ENCODE measurements at places on chromosomes 4 and X.

DNA sequence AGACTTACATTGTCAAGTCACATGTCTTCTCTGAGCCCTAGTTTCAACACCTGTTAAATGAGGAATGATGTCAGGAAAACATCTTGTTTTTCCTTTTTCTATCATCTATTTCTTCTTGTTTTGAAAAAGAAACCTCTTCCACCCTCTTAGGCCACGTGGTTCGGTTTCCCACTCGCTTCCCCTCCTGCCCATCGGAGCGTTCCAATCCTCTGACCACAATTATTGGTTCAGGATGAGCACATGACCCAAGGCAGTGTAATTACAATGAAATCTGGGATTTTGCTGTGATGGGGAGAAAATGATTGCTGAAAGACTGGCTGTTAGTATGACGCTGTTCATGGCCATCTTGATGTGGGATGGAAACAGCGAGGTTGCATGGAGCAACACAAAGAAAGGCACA is 186.7 kb downstream of the UNC5C start:
- DNase-seq = no peak

- no peak for DNase-seq
Observed at GRCh38 chr4:156581282-156582063, 390.1 kb downstream of the PDGFC start.

DNA sequence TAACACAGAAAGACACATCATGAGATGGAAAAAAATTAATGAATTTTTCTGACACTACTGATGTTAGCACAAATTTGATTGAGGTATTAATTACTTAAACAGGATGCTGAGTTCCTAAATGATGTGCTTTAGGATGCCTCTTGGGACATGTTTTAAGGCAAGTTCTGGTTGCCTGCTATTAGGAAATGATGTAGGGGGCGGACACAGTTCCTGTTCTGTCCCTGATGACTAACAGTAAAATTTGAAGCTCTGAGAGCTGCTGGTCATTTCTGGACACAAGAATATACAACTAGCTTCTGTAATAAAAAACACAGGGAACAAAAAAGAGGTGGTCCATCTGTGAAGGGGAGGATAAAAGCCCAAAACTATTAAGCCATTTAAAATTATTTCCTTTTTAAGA is 163.2 kb upstream of the ETNPPL start:
- DNase-seq = no peak

DNA sequence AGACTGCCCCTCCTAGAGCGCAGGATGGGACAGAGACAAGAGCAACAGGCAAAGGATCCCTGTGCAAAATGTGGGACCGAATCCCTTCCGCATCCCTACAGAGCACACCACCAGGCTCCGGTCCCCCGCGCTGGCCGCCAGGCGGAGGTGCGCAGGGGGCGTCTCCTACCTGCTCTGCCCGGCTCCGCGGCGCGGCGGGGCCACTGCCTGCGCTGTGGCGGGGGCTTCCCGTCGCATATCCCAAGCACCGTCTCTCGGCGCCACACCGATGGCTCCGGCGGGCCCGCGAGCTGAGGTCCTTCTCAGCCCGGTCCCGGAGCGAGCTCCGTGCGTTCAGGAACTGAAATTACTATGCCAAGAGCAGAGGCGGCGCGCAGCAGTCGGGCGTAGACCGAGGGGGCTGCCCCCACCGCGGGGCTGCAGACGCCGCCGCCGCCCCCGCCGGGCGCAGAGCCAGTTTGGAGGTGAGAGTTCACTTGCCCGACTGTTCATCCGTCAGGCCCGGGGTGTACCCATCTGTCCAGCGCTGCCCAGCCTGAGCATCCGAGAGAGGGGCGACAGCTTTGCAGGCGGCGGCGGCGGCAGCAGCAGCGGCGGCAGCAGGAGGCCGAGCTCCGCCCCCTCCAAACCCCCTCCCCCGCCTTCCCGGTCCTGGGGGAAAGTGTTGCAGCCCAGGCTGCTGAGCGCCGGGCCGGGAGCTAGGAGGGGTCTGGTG is at the start of gene GPRIN3:
GPRIN3 (minus strand) TSS at position 355 of the 715 bp plus-strand sequence. CDS start 57,690 bp downstream, outside the sequence.
- peak; percentile 23 for DNase-seq

GRCh38 chrX:71106427-71106826 is at the start of gene CXorf65:
Gene CXorf65 (minus strand): TSS chrX:71106740. CDS start chrX:71106556, 184 bp downstream.
- DNase-seq = no peak

GRCh38 chr4:34198966-34199365 is 2045.3 kb downstream of the ARAP2 start:
- DNase-seq = no peak

- peak; percentile 85 for DNase-seq
Observed at GRCh38 chrX:10633722-10634121, 13.3 kb upstream of the MID1 start.

GRCh38 chr4:88045021-88045420 is 37.6 kb downstream of the PKD2 start:
- DNase-seq = no peak

DNA sequence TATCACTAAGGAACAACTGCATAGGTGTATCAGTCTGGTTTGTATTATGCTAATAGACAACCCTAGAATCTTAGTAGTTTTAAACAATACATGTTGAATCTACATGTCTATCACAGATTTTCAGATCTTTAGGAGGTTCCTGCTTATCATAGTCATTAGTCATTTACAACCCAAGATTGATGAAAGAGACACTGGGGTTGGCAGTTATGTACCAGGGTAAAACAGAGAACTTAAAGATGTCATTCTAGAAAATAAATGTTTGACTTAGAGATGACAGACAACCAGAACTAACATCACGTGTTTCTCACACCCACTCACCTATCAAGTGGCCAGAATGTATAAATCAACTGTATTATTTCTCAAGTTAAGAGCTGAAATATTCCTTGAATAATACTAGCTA is 181.9 kb downstream of the PABPC4L start:
- no peak for DNase-seq

DNA sequence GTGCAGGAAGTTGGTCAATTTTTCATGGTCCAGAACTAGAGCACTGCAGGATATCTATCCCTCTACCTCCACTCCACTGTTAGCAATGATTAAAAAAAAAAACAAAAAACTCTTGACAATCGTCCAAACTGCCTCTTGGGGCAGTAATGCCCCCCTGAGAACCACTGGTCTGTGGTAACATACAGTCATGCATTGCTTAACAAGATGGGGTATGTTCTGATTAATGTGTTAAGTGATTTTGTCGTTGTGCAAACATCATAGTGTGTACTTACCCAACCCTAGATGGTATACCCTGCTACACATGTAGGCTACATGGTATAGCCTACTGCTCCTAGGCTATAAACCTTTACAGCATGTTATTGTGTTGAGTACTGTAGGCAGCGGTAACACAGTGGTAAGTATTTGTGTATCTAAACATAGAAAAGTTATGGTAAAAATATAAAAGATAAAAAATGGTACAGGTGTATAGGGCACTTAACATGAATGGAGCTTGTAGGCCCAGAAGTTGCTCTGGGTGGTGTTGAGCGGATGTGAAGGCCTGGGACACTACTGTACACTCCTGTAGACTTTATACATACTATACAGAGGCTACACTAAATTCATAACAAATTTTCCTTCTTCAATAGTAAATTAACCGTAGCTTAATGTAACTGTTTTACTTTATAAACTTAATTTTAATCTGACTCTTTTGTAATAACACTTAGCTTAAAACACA is 34.1 kb downstream of the ART3 start:
- peak; percentile 4 for DNase-seq

- DNase-seq = peak; percentile 38
Observed at GRCh38 chr4:181162676-181163075, 1080.5 kb upstream of the TENM3 start.

DNA sequence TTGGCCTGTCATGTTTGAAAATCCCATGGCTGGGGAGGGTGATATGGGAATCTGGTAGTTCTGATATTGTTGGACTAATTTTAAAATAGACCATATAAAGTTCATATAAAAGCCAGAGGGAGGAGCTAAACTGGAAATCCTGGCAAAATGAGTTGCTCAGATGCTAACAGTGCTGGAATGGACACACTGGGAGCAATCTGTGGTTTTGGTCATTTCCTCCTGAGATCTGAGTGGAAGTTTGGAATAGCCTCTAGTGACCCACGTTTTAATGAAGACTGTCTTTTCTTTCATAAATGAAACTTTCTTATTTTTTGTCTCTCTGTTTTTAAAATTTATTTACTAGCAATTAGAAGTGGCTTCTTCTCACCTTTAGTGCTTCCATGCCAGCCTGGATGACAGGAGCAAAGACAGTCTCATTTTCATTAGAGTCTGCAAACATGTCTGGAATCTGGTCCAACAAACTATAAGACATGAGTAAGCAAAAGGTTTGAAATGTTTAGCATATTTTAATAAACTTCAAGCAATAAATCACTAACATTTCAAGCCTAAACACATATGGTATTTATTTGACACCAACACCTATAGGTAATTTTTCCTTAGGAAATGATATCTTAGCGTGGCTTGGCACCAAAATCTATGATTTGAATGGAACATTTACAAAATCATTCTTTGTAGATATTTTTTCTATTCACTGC is 66.6 kb downstream of the METTL14 start:
- peak; percentile 80 for DNase-seq

DNA sequence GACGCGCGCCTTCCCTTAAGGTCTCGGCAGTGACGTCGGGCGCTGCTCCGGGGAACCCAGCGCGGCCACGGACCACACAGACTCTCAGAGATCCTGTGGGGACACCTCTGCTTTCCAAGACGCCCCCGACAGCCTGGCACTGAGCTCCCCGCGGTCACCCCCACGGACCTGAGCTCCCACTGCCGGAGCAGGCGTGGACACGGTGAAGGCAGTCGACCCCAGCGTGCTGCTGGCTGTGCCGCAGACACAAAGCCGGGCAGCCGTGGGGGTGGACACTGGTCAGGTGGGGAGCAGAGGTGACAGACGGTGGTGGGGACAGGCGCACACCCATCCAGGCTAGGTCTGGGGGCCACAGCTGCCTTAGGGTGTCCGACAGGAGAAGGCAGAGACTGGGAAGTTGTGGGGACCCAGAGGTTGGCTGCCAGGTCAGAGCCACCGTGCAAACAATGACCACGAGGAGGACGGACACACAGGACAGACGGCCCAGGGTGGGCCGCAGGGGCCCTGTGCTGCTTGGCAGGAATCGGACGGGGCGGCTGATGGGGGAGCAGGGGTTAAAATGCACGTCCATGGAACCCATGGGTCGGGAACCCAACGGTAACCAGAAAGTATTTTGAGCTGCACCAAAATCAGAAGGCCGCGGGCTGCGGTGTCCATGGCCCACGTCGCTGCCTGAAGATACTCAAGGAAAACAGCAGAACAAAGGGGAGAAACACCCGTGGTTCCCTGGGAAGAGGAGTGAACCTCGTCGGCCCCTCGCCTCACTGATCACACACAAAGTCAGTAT is 16.6 kb upstream of the GTPBP6 start:
- no peak for DNase-seq
